ENCODE measurements at places on chromosomes 2 and 18. TPM values are rescaled to one million over a fixed set of nuclear protein-coding genes. Genes with fewer than 3 reads are reported as not detected.

GRCh38 chr2:169108099-169108884, 38.9 kb downstream of the DHRS9 start:
- no peaks in the 10 kb centered on the region for H3K27me3 ChIP-seq
- DNase-seq, result no peak
- H3K4me1 ChIP-seq, result peaks cover 9% of the 10 kb centered on the region
- no peaks in the 10 kb centered on the region for H3K36me3 ChIP-seq
- no peak overlapping the region for H3K27ac ChIP-seq

DNA sequence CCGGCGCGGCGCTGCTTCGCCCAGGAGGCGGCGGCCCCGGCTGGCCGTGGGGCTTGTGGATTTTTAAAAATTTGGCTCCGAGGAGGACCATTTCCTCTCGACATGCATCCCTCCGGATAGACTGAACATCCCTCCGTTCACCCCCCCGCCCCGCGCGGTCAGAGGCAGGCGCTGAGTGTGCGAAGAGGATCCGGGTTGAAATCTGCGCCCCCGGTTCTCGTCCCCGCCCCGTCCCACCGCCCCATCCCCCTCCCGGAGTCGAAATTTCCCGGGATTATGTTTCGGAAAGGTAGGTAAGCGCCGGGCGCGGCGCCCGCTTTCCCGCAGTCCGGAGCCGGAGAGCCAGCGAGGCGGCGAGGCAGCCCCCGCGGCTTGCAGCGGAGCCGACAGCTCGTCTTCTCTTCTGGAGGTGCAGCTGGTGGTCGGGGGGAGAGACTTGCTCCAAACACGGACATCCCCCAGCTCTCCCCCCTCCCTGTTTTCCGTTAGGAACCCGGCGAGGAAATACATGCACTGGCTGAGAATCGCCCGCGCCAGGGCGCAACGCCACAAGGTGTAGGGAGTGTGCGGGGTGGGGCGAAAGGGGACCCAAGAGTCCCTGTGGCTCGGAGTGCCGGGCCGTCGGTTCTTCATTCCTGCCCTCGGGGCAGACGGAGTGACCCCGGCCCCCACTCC, at the start of gene PRKCE:
PRKCE (plus strand) TSS at position 261 of the 675 bp plus-strand sequence.
- no peaks in the 10 kb centered on the region for H3K27me3 ChIP-seq
- H3K4me3 ChIP-seq, result peak within 1 kb of the TSS; percentile 94
- H3K27ac ChIP-seq, result peak within 1 kb of the TSS; percentile 67
- H3K4me1 ChIP-seq, result peaks cover 20% of the 10 kb centered on the region
- no peaks in the 10 kb centered on the region for H3K36me3 ChIP-seq

DNA sequence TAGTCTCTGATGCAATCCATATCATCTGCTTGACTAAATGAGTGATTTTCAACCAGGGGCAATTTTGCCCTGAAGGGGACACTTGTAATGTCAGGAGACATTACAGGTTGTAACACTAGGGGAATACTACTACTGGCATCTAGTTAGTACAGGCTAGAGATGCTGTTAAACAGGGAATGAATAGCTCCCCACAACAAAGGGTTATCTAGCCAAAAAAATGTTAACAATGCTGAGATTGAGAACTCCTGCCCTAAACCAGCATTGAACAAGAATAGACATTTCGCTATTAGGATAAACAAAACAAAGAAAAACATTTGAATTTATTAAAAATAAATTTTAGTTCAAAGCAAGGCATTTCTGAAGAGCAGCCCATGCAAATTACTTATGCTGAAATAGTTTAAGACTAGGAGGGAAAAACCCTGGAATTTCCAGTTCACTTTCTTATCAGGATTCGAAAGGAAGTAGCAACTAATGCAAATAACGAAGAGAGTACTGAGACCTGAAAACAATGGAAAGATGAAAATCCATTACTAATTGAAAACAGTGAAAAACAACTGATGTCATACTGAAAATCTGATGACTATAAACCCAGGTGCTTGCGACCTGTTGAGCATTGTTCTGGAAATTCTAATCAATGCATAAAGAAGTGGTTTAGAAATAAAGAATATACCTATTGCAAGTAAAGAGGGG, 53.1 kb downstream of the CAB39 start:
- no peaks in the 10 kb centered on the region for H3K27me3 ChIP-seq
- no peak overlapping the region for H3K27ac ChIP-seq
- H3K4me3 ChIP-seq, result no peak overlapping the region
- no peaks in the 10 kb centered on the region for H3K4me1 ChIP-seq
- DNase-seq, result no peak

GRCh38 chr2:72050734-72051133, 96.9 kb downstream of the CYP26B1 start:
- no peaks in the 10 kb centered on the region for H3K4me1 ChIP-seq
- no peak for DNase-seq
- no peaks in the 10 kb centered on the region for H3K27me3 ChIP-seq
- H3K4me3 ChIP-seq, result no peak overlapping the region
- H3K27ac ChIP-seq, result no peak overlapping the region

GRCh38 chr18:42901161-42901560, 214.3 kb downstream of the RIT2 start:
- no peaks in the 10 kb centered on the region for H3K36me3 ChIP-seq
- H3K27ac ChIP-seq, result no peak overlapping the region
- H3K4me1 ChIP-seq, result no peaks in the 10 kb centered on the region
- no peaks in the 10 kb centered on the region for H3K27me3 ChIP-seq
- no peak for DNase-seq
- H3K4me3 ChIP-seq, result no peak overlapping the region

GRCh38 chr2:57333221-57333620, 713.4 kb upstream of the VRK2 start:
- no peak for DNase-seq
- no peaks in the 10 kb centered on the region for H3K36me3 ChIP-seq
- no peaks in the 10 kb centered on the region for H3K27me3 ChIP-seq
- no peak overlapping the region for H3K4me3 ChIP-seq
- no peak overlapping the region for H3K27ac ChIP-seq
- 0 out of 2 replicates have a peak, but pooled peaks cover 6% of the 10 kb centered on the region for H3K4me1 ChIP-seq

- H3K4me3 ChIP-seq, result no peak overlapping the region
- no peak overlapping the region for H3K27ac ChIP-seq
- H3K4me1 ChIP-seq, result peaks cover 11% of the 10 kb centered on the region
- DNase-seq, result no peak
- H3K36me3 ChIP-seq, result no peaks in the 10 kb centered on the region
These were observed 99.8 kb upstream of the VWC2L start for GRCh38 chr2:214311031-214311533.

DNA sequence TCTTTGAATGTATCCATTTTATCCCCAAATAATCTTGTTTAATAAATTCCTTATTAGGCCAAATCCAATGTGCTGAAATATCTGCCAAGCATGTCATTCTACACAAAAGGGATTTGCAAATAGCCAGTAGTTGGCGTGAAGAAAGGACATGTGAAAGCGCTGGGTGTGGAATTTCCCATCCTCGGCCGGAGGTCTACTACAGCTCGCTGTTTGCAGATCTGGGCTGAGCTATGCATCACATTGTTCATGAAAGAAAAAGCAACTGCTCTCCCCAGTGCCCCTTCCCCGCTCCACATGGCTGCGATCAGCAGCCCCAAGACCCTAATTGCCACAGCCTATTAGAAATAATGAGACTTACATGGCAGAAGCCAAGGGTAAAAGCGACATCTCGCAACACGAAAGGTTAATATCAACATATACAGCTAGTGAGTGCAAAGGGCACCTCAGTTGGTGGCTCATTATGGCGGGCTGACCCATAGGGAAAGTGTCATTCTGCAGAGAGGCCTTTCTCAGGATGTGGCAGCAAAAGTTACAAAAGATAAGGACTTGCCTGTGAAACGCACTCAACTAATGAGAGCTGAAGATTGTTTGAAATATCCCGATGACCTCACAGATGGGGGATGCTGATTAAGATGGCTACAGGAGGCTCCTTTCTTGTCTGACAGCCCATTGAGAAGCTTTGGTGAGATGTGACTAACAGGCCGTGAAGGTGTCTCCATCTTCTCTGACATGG, 126.9 kb upstream of the CYP1B1 start:
- no peak overlapping the region for H3K4me3 ChIP-seq
- no peak for DNase-seq
- H3K27ac ChIP-seq, result no peak overlapping the region
- H3K4me1 ChIP-seq, result 0 out of 2 replicates have a peak, but pooled peaks cover 6% of the 10 kb centered on the region

DNA sequence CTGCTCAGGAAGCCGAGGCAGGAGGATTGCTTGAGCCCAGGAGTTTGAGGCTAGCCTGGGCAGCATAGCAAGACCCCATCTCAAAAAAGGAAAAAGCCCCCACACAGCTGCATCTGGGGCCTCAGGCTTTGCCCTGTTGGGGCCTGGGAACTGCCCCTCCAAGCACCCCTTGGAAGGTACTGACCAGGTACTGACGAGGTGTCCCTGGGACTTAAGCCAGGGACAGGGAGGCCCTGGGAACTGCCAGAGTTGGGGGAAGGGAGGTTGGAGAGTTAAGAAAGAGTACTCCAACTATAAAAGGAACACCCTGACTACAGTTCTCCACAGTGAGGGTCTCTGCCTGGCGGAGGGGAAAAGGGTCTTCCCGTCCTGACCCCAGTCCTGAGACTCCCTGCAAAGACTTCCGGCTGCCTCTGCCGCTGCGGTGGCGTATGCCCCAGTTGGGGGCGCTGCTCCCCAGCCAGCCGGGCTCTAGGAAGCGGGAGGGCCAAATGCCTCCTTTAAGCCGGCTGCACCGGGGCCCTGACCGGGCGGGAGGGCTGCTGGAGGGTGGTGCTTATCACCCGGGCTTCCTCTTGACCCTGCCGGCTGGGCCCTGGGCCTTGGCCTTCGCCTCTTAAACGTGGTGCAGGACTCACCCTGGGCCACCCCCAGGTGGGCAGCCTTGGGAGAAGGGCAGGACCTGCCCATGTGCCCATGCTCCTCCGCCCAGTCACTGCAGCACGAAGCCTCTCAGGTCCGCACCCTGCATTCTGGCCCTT, 12.8 kb downstream of the SLC30A3 start:
- no peaks in the 10 kb centered on the region for H3K36me3 ChIP-seq
- no peak for DNase-seq
- no peak overlapping the region for H3K27ac ChIP-seq

- no peak for DNase-seq
- H3K27ac ChIP-seq, result no peak overlapping the region
- no peaks in the 10 kb centered on the region for H3K27me3 ChIP-seq
- no peak overlapping the region for H3K4me3 ChIP-seq
These were observed 17.0 kb downstream of the VRK2 start for GRCh38 chr2:58063641-58064040.

- H3K27ac ChIP-seq, result no peak overlapping the region
- no peak for DNase-seq
- peaks cover 39% of the 10 kb centered on the region for H3K36me3 ChIP-seq
- peaks cover 21% of the 10 kb centered on the region for H3K4me1 ChIP-seq
These were observed 5.9 kb downstream of the CCDC121 start for GRCh38 chr2:27622921-27623384.

GRCh38 chr2:144215701-144216675, 303.9 kb downstream of the ZEB2 start:
- H3K4me1 ChIP-seq, result 0 out of 2 replicates have a peak, but pooled peaks cover 6% of the 10 kb centered on the region
- DNase-seq, result no peak
- no peaks in the 10 kb centered on the region for H3K27me3 ChIP-seq
- no peak overlapping the region for H3K27ac ChIP-seq
- no peak overlapping the region for H3K4me3 ChIP-seq
- no peaks in the 10 kb centered on the region for H3K36me3 ChIP-seq

DNA sequence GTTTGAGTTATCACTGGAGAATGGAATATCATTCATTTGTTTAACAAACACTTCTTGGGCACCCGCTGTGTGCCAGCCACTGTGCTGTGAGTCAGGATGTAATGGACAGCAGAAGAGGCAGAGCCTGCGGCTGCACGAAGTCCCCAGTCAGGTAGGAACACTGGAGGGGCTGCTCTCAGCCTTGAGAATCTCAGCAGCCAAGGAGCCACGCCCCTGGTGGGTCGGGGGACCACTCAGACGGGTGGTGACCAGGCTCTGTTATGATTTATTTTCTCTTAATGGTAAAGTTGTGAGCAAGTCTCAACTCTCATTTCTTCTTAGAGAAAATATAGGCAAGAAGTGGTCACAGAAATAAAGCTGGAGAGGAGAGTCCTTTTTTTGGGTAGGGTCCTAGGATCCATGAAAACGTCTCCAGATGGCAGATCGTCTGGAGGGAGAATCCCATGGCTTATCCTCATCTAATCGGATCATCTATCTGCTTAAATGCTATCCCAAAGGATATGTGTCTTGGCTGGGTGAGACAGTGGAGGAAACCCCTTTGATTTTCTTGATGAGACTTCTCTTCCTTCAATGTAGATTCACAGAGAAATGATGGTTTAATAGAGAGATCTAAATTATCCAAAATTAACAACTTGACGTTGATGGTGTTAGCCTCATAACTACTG, 129.1 kb upstream of the LGALSL start:
- H3K27me3 ChIP-seq, result no peaks in the 10 kb centered on the region
- H3K4me3 ChIP-seq, result no peak overlapping the region
- no peak overlapping the region for H3K27ac ChIP-seq
- DNase-seq, result no peak

GRCh38 chr2:201130524-201131186, 14.7 kb downstream of the CFLAR start:
- no peak overlapping the region for H3K4me3 ChIP-seq
- peaks cover 43% of the 10 kb centered on the region for H3K4me1 ChIP-seq
- peak overlapping the region; percentile 63 for H3K27ac ChIP-seq
- DNase-seq, result peak; percentile 81
- no peaks in the 10 kb centered on the region for H3K27me3 ChIP-seq

DNA sequence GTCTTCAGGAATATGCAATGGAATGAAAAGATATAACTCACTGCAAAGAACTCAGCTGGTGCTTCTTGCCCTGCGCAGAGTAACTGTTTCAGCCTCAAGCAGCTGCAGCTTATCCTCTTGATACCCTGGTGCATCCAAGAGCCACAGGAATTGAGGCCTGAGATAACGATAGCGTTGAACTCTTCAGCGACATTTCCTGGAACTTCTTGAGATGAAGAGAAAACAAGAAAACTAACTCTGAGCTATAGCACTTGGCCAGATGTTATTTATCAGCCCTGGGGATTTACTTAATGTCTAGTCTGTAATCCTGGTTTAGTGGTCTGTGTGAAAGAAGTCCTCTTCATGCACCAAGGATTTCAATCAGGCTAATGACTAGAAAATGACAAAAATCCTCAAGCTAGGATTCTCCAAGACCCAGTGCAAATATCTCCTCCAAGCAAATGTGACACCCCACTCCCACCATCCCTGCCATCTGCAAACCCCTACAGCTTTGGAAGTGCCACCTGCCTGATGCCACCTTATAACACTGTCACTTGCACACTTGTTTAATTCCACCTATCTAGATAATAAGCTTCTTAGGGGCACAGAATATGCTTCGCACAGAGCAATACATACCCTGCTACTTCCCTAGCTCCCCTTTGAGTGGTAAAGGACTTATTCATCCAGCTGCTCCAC, 40.6 kb downstream of the EHD3 start:
- H3K4me1 ChIP-seq, result no peaks in the 10 kb centered on the region
- H3K4me3 ChIP-seq, result no peak overlapping the region
- no peak overlapping the region for H3K27ac ChIP-seq
- no peaks in the 10 kb centered on the region for H3K27me3 ChIP-seq
- no peaks in the 10 kb centered on the region for H3K36me3 ChIP-seq

Gene SANBR
- 13.8 TPM for total RNA-seq

Gene PAX8
- 6.4 TPM for total RNA-seq

Gene SERPINB2
- 0.73 TPM for total RNA-seq

Gene HMSD
- total RNA-seq, result not detected

Gene ASXL3
- not detected for total RNA-seq

Gene CHRNG
- not detected for total RNA-seq
